Hepatocyte (in vitro differentiated cells): ENCODE measurements at places on chromosomes 16 and 17. TPM values are rescaled to one million over a fixed set of nuclear protein-coding genes. Genes with fewer than 3 reads are reported as not detected.

- no peaks in the 10 kb centered on the region for H3K27me3 ChIP-seq
- H3K4me3 ChIP-seq, result no peak overlapping the region
- no peaks in the 10 kb centered on the region for H3K36me3 ChIP-seq
- H3K27ac ChIP-seq, result peak overlapping the region; percentile 70
Observed at GRCh38 chr16:55499281-55499680, 9.6 kb upstream of the LPCAT2 start.

Gene MYH1
- 0.12 TPM in 1 of 2 replicates, not detected in the other for total RNA-seq

- H3K27ac ChIP-seq, result no peak overlapping the region
- DNase-seq, result no peak
- H3K4me1 ChIP-seq, result peaks cover 32% of the 10 kb centered on the region
Observed at GRCh38 chr16:56369202-56369601, 56.1 kb downstream of the AMFR start.

DNA sequence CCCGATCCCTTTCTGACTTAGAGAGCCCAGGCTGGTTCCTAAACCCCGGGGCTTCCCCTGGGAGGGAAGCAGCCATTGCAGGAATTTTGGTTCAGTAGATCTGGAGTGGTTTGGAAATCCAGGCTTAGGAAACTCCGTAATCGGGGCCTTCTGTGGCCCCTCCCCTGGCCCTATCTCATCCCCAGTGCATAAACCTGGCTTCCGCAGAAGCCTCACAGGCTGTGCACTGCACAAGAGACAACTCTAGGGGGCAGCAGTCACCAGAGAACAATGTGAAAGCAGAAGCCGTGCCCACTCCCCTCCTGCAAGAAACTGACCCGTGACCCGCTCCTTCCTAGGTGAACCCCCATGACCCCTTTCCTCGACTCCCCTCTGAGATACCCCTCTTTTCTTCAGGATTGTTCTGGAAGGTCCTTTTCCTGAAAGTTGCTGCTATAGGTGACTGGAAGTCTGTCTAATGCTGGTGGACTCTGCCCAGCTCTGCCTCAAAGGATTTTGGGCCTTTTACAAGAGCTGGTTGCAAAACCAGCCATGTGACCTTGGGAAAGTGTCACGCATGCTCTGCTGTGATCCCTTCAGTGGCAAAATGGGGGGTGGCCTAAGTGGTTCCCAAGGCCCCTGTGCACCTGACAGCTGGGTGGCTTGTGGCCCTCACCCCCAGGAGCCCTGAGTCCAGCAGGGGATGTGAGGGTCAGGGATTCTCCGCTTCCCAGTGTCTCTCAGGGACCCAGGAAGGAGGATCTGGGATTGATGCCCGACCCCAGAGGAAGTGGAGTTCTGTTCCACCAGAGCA is 14.4 kb downstream of the GUCY2D start:
- DNase-seq, result peak; percentile 82
- H3K27ac ChIP-seq, result peak overlapping the region; percentile 79
- peak overlapping the region; percentile 30 for H3K4me3 ChIP-seq
- no peaks in the 10 kb centered on the region for H3K36me3 ChIP-seq

Gene C16orf89
- total RNA-seq, result 1.1 and 4.5 TPM in 2 replicates

DNA sequence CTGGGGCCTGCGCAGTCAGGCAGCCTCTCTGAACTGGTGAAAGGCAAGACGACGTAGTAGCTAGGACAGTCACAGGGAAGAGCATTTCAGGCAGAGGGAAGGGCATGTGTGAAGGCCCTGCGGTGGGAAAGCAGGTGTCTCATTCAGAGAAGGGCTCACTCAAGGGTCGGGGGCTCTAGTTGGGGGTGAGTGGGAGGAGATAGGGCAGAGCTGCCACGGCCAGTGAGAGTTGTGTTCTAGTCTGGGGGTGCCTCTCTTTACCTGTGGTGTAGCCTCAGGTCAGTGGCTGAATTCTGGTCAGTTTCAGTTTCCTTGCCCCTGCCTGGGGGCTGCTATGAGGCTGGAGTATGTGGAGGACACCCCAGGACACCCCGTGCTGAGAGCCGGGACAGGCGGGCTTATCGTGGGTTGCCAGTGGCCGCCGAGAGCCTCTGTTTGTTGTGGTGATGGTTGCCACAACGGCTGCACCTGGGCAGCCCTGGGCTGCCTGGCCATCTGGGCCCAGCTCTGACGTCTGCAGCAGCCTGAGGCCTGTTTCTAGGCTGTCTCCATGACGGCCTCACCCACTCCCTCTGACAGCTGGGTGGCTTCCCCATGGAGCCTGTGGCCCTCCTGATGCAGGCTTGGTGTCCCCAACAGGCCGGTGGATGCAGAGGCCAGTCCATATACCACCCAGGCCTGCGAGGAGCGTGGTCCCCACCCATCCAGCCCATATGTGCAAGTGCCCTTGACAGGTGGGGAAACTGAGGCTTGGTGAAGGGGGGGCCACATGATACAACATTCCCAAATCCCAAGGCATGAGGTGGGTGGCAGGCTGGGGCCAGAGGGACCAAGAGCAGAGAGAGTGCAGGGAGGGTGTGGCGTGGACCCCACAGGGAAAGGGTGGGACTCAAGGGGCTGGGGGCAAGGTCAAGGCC is 10.8 kb downstream of the MAP2K3 start:
- no peaks in the 10 kb centered on the region for H3K4me1 ChIP-seq
- no peak overlapping the region for H3K4me3 ChIP-seq
- H3K36me3 ChIP-seq, result no peaks in the 10 kb centered on the region
- no peaks in the 10 kb centered on the region for H3K27me3 ChIP-seq
- DNase-seq, result peak; percentile 29
- H3K27ac ChIP-seq, result no peak overlapping the region

Gene CEMP1
- total RNA-seq, result not detected in 2 replicates

DNA sequence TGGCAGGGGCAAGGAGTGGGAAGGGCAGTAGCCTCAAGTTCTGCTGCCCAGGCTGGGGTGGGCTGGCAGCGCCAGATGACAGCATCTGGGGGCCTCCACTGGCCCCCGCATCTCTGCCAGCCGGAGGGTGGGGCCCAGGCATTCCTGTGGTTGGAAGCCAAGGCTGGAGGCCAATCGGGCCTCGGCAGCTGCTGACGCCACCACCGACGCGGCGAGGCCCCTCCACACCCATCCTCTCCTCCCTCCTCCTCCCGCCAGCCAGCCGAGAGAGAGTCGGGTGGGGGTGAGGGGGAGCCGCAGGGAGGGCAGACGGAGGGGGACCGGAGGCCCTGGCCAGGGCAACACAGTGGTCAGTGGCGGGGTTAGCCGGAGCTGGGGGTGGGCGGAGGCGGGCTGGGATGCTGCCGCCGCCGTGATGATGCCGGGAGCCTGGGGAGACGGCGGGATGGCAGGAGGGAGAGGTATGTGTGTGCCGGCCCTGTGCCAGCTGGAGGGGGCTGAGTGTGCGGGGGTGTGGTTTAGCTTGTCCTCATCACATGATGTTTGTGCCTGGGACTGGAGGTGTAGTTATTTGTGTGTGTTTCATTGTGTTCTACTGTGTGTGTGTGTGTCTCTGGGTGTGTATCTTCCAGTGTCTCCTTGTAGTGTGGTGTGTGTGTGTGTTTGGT is 36.6 kb downstream of the ARHGAP23 start:
- no peaks in the 10 kb centered on the region for H3K27me3 ChIP-seq
- DNase-seq, result peak; percentile 89
- peak overlapping the region; percentile 14 for H3K4me3 ChIP-seq
- H3K4me1 ChIP-seq, result peaks cover 16% of the 10 kb centered on the region

DNA sequence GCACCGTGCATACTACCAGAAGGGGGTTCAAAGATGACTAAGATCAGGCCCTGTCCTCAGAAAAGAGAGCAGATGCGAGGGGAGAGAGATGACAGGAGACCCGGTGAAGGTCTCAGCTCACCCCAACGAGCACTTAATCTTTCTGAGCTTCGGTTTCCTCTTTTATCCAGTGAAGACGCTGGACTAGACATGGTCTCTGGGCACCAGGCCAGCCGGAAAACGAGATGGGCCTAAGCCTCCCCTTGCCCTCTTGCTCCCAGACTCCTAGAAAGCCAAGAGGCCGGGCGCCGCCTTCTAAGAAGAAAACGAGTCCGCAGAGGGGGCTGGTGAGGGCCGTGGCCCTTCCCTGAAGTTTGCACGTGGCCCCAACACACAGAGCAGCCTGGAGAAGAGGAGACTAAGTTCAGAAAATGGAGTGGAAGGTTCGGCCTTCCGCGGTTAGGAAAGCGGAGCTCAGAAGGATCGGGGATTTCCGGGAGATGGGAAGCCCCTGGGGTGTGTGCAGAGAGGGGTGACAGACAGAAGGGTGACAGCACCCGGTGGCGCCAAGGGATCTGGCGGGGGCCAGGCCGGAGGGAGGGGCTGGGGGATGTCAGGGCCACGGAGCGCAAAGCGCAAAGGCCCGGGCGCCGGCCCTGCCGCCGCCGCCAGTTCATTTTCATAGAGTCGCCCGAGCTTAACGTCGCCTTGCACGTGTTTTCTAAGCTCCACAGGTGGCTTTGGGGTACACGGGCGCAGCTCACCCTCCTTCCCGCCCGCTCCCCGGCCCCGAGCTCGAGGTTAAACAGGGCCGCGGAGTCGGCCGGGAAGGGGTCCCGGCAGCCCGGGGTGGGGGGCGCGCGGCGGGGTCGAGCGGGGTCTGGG is 42.1 kb upstream of the BHLHA9 start:
- no peaks in the 10 kb centered on the region for H3K36me3 ChIP-seq
- peak; percentile 35 for DNase-seq
- peaks cover 13% of the 10 kb centered on the region for H3K4me1 ChIP-seq
- peaks cover 49% of the 10 kb centered on the region for H3K27me3 ChIP-seq
- H3K4me3 ChIP-seq, result peak overlapping the region; percentile 13
